Colonic mucosa (tissue), 4 donors: ENCODE measurements at places on chromosomes 13 and 19. TPM values are rescaled to one million over a fixed set of nuclear protein-coding genes. Genes with fewer than 3 reads are reported as not detected.

Gene IL11
- 0.64 TPM for total RNA-seq

Gene CD79A
- 3.5 TPM for total RNA-seq

Gene ADGRL1
- total RNA-seq: 18.4 TPM

Gene KCNC3
- 1.0 TPM for total RNA-seq

Gene LILRA1
- total RNA-seq: 0.50 TPM

Gene NUMBL
- total RNA-seq: 12.8 TPM

Gene ZNF284
- 1.4 TPM for total RNA-seq

Gene ATP4A
- total RNA-seq: not detected

Gene SELENOV
- not detected for total RNA-seq

Gene TGFBR3L
- total RNA-seq: not detected

- no peaks in the 10 kb centered on the region for H3K36me3 ChIP-seq
- H3K27ac ChIP-seq: peak overlapping the region; percentile 94
- H3K4me1 ChIP-seq: peaks cover 4% of the 10 kb centered on the region
- H3K27me3 ChIP-seq: no peaks in the 10 kb centered on the region
Measured at GRCh38 chr19:41958367-41959055, 610 bp downstream of the RABAC1 start.

- H3K36me3 ChIP-seq: no peaks in the 10 kb centered on the region
- no peaks in the 10 kb centered on the region for H3K4me1 ChIP-seq
- H3K4me3 ChIP-seq: no peak overlapping the region
- no peaks in the 10 kb centered on the region for H3K27me3 ChIP-seq
- no peak for DNase-seq
Measured at GRCh38 chr13:91302111-91302510, 45.4 kb upstream of the MIR17HG start.

- H3K27ac ChIP-seq: no peak overlapping the region
- DNase-seq: no peak
- H3K4me3 ChIP-seq: no peak overlapping the region
- no peaks in the 10 kb centered on the region for H3K36me3 ChIP-seq
- no peaks in the 10 kb centered on the region for H3K4me1 ChIP-seq
- no peaks in the 10 kb centered on the region for H3K27me3 ChIP-seq
Measured at GRCh38 chr13:99037756-99038155, 59.9 kb upstream of the DOCK9 start.

DNA sequence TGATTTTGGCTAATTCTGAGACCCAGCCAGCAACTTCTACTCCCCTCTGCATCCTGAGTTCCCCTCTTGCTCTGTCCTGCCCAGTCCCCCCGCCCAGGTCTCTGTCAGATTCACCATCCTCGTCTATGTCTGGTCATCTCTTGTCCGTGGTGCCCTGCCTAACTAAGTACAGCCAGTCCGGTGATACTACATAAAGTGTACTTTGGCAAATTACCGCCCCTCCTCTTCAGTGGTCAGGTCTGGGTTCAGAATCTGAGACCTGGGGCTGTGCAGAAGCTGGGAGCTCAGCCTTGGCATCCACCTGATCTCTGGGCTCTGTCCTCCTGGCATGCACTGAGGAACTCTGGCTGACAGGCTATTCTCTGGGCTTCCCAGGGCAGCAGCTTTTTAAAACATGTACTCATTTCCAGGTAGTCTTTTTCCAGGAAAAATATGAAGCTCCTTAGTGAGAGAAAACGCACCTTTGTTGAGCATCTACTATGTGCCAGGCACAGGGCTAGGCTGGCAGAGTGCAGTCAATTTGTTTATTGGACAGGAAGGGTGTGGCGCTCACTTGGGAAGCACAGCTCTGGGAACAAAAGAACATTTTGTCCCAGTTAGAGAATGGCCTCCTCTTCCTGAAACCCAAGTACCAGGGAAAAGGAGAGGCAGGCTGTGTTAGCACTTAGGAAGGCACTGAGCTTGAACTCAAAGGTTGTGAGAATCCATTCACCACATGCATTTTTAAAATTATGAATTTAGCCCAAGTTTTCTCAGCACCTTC, 88.9 kb downstream of the TSHZ3 start:
- H3K36me3 ChIP-seq: no peaks in the 10 kb centered on the region
- H3K4me1 ChIP-seq: no peaks in the 10 kb centered on the region
- H3K4me3 ChIP-seq: no peak overlapping the region
- H3K27ac ChIP-seq: no peak overlapping the region

GRCh38 chr19:720345-721160, 11.8 kb downstream of the PALM start:
- no peaks in the 10 kb centered on the region for H3K36me3 ChIP-seq
- H3K4me1 ChIP-seq: no peaks in the 10 kb centered on the region
- H3K27ac ChIP-seq: no peak overlapping the region
- peaks cover 16% of the 10 kb centered on the region for H3K27me3 ChIP-seq
- H3K4me3 ChIP-seq: no peak overlapping the region
- DNase-seq: no peak

GRCh38 chr13:22128441-22129408, 457.9 kb downstream of the FGF9 start:
- H3K4me3 ChIP-seq: no peak overlapping the region
- H3K27ac ChIP-seq: peak overlapping the region; percentile 5
- no peaks in the 10 kb centered on the region for H3K27me3 ChIP-seq
- no peaks in the 10 kb centered on the region for H3K4me1 ChIP-seq
- DNase-seq: no peak
- no peaks in the 10 kb centered on the region for H3K36me3 ChIP-seq

DNA sequence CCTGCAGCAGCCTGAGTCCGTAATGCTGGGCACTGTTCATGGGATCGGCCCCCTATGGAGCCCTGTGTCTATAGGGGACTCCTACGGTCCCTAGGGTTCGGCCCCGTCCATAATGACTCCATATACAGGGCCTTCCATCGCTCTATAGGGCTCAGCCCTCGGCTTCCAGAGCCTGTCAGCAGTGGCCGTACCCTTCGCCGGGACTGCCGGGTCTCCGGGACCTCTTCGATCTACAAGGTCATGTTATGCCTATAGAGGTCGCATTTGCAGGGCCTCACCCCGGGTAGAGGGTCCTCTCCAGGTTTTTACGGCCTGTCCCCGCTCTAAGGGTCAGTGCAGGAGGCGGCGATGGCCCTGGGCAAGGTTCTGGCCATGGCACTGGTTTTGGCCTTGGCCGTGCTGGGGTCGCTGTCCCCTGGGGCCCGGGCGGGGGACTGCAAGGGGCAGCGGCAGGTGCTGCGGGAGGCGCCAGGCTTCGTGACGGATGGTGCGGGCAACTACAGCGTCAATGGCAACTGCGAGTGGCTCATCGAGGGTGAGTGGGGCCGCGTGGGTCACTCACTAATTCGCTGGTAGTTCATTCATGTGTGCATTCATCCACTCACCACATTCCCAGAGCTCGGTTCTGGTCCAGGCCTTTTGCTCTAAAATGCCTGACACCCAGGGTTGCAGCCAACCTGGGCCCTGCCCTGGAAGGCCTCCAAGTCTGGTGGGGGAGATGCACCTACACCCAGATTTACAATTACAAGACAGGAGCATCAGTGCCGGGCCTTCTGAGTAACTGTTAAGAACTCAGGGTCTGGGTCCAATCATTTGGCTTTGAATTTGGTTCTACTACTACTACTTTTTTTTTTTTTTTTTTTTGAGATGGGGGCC, 699 bp downstream of the MEGF8 start:
- peak overlapping the region; percentile 94 for H3K4me3 ChIP-seq
- H3K27ac ChIP-seq: peak overlapping the region; percentile 63
- no peaks in the 10 kb centered on the region for H3K36me3 ChIP-seq
- DNase-seq: peak; percentile 29
- peaks cover 20% of the 10 kb centered on the region for H3K27me3 ChIP-seq
- peaks cover 4% of the 10 kb centered on the region for H3K4me1 ChIP-seq

GRCh38 chr13:49060678-49061387, 85.1 kb downstream of the FNDC3A start:
- no peak for DNase-seq
- no peak overlapping the region for H3K4me3 ChIP-seq
- no peaks in the 10 kb centered on the region for H3K36me3 ChIP-seq
- H3K4me1 ChIP-seq: no peaks in the 10 kb centered on the region

- H3K27ac ChIP-seq: no peak overlapping the region
- no peak for DNase-seq
- H3K27me3 ChIP-seq: no peaks in the 10 kb centered on the region
Measured at GRCh38 chr13:98515818-98516465, 61.0 kb downstream of the STK24 start.

- no peak overlapping the region for H3K27ac ChIP-seq
- H3K4me3 ChIP-seq: no peak overlapping the region
- H3K36me3 ChIP-seq: no peaks in the 10 kb centered on the region
- no peak for DNase-seq
- no peaks in the 10 kb centered on the region for H3K27me3 ChIP-seq
Measured at GRCh38 chr13:76713280-76713679, 172.9 kb downstream of the KCTD12 start.

- no peak overlapping the region for H3K4me3 ChIP-seq
- no peaks in the 10 kb centered on the region for H3K36me3 ChIP-seq
Measured at GRCh38 chr13:23928985-23929384, 31.7 kb upstream of the C1QTNF9B start.

GRCh38 chr19:45404557-45405434, at the start of gene PPP1R13L:
Gene PPP1R13L (minus strand): TSS chr19:45405069. CDS start chr19:45398318, 6,751 bp downstream.
- H3K4me1 ChIP-seq: peaks cover 20% of the 10 kb centered on the region
- peak within 1 kb of the TSS; percentile 89 for H3K27ac ChIP-seq
- H3K27me3 ChIP-seq: no peaks in the 10 kb centered on the region
- DNase-seq: peak; percentile 92
